Sciatic nerve (tissue), 2 donors: ENCODE measurements at places on chromosomes 6 and 20. TPM values are rescaled to one million over a fixed set of nuclear protein-coding genes. Genes with fewer than 3 reads are reported as not detected.

The SRSF12 gene
- 2.0 TPM for total RNA-seq

The MPC1 gene
- total RNA-seq, result 49.2 TPM

The HLA-DMB gene
- total RNA-seq, result 46.9 TPM

The GABRR2 gene
- 1.7 TPM for total RNA-seq

GRCh38 chr6:107079429-107079828 is 35.9 kb downstream of the BEND3 start:
- DNase-seq, result no peak

DNA sequence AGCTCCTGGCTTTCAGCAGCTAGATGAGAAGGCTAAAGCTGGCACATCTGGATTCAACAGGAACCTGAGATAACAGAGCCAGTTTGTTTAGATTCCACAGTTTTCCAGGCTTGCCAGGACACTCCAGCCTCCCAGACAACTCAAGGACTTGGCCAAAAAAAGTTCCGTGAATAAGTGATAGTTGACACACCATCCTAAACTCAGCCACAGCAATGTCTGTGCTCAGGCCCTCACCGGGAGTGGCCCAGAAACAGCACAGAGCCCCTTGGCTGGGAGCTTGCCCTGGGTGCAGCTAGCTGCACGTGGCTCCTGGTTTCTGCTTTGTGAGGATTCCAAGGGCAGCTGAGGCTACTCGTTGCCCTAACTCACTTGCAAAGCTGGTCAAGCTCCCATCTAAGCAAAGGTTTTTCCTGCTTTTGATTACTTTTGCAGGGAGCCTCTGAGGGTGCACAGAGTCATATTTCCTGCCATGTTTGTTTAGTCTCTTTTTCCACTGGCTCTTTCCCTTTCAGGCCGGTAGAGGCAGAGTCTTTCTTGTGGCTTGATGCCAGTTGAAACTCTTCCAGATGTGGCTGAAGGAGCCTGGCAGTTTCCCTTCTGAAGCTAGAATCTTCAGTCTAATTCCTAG is 118.3 kb upstream of the ECI2 start:
- no peak for DNase-seq

The HTR1E gene
- not detected for total RNA-seq

The FABP7 gene
- not detected for total RNA-seq

- no peak for DNase-seq
These were observed 82.7 kb downstream of the SAMD3 start for GRCh38 chr6:130140084-130140483.

The IMPG1 gene
- total RNA-seq, result not detected
